Amniotic epithelial cell (primary cell): ENCODE measurements at places on chromosomes 12 and 14.
A peak's percentile ranks its signal among the peaks of the same experiment; 100 is the strongest.

DNA sequence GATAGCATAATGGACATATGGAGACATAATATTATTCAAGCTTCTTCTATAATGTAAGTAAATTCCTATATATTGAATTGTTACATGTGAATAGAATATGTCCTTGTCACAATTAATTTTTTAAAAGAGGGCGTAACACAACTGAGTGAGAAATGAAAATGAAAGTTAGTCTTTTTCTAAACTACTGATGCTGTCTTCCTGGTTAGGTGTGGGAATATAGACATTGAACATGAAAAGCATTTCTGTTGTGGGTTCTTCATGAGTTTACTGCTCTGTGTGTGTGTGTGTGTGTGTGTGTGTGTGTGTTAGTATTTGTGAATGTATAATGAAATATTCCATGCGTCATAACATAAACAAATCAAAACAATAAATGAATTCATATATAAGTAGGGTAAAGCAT is 40.5 kb upstream of the RTL1 start:
- no peak for DNase-seq

DNA sequence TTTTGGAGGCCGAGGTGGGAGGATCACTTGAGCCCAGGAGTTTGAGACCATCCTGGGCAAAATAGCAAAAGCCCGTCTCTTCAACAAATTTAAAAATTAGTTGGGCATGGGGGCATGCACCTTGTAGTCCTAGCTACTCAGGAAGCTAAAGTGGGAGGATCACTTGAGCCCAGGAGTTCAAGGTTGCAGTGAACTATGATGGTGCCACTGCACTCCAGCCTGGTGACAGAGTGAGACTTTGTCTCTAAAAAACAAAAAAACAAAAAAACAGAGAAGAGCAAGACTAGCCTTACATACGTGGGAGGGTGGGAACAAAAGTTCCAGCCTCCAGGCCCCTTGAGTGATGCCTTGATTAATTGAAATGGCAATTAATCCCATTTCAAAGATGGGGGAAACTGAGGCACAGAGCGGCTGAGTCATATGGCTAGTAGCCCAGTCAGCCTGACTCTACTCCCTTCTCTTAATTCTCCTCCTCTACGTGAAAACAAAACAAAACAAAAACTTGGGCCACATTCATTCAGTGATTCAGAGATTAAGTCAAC is 3.3 kb upstream of the FAM222A start:
- DNase-seq: no peak

- DNase-seq: peak; percentile 79
Measured at GRCh38 chr12:77995436-77996167, 164.9 kb downstream of the NAV3 start.

GRCh38 chr14:67045440-67045839 is 143.8 kb upstream of the GARIN2 start:
- no peak for DNase-seq

DNA sequence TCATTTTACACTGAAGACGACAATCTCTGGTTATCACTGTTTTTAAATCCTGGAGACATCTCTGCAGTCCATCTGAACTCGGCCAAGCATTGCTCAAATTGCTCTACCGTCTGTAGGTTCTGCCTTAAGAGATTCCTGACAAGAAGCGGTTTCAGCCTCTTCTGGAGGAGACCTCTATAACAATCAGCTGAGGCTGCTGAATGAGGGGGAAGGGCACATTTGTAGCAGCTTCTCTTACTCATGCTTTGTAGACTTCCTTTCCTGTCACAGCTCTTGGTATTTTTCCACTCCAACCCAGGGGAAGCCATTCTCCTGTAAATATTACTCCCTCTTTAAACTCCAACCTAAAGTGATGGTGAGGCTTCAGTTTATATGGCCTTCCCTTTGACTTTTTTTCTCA is 3.0 kb downstream of the ARG2 start:
- peak; percentile 95 for DNase-seq

DNA sequence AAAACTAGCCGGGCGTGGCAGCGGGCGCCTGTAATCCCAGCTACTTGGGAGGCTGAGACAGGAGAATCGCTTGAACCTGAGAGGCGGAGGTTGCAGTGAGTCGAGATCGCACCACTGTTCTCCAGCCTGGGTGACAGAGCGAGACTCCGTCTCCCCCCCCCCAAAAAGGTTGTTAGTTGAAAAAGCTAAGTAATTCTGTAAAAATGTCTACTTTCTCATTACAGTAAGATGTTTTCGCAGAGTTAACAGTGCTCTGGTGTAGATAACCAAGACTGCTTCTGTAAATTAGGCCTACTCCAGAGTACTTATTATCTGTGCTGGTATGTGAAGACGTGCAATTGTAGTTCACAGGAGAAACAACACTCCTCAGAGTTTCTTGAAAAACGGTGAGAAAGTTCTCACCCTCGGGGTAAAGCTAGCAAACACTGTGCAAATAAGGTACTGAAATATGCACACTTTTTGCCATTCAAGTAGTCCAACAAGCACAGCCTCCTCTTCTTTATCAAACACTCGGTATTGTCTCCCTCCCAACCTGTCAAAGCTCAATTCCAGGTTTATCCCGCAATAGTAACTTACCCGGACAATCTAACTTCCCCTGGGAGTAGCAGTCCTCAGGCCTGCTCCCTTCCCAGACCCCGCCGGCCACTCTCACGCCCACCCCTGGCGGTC is 974 bp downstream of the BTBD7 start:
- peak; percentile 11 for DNase-seq

GRCh38 chr12:2443776-2444175 is 351.0 kb upstream of the FKBP4 start:
- DNase-seq: no peak

DNA sequence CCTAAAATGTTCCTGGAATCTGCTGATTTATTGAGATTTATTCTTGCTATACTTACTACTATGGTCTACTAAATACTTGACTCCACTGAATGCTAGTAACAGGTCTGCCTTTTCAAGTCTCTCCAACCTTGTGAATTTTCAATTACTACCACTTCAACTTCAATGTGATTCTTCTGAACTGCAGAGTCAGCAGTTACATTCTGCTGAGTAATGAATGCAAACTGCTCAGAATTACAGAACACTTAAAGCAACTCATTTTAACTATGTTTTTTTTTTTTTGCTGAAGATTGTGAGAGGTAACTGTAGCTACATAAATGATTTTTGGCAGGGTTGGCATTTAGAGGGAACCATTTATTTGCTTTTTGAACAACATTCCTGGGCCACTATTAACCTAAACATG is 41.8 kb downstream of the ARF6 start:
- peak; percentile 29 for DNase-seq

GRCh38 chr14:24826390-24826789 is 192.4 kb upstream of the GZMB start:
- no peak for DNase-seq
